ENCODE measurements at places on chromosomes 5 and 9.

- ATAC-seq, result no peak
These were observed 160.3 kb downstream of the TLR4 start for GRCh38 chr9:117864385-117865057.

- no peak for ATAC-seq
These were observed 203.7 kb downstream of the NXNL2 start for GRCh38 chr9:88738709-88739108.

- ATAC-seq, result no peak
These were observed 14.7 kb upstream of the LARP1 start for GRCh38 chr5:154740483-154740882.

DNA sequence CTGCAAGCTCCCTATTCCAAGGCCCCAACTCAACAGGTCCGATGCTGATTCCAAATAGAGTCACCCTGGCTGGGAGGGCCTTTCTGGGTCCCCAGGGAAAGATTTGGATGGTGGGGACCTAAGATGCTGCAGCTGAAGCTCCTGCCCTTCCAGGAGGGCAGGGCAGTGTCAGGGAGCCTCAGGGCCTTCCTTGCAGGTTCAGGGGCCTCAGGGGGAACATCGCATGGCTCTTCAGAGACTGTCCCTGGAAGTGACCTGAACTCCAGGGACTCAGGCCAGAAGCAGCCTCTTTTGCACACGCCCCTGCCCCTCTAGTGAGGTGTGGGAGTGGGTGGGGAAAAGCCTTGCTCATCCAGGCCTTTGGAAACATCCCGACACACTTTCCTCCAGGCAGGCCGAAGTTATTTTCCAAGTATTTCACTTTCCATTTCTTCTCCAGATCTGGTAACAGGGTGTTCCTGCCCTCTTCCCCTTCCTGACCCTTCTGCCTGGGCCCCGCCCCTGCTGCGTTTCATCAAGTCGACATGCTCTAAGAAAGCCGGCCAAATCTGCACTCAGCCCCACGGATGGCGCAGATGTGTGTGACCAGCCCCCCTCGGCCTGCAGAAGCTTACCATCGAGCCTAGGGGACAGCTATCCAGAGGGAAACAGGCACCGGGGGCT lies 159.5 kb downstream of the FGF18 start:
- no peak for ATAC-seq

DNA sequence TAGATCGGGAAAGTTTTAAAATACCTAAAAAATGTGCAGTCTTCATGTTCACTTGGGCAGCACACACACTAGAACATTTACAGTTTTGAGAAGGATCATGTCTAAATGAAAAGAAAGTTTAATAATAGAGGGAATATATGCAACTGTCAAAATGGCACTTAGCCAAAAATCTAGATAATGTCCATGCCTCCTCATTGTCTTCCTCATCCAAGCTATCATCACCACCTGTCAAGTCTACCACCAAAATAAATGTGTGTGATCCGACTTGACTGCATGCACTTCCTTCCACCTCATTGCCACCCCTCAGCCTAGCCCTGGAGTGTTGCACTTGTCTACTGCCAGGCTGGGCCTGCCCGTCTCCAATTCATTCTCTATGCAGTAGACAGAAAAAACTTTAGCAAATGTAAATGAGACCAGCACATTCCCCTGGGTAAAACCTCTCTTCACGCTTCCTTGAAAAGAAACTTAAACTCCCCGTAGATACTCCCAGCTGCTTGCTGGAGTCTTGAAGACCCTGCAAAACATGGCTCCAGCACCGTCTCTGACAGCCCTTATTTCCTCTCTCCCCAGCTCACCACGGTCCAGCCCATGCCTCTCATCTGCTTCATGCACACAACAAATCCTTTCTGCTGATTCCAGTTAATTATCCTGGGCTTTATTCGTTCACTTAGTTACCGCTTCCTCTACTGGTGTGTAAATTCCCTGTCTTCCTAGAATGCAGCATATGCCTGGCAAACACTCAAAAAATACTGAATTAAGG lies 66.9 kb downstream of the FANCC start:
- no peak for ATAC-seq

DNA sequence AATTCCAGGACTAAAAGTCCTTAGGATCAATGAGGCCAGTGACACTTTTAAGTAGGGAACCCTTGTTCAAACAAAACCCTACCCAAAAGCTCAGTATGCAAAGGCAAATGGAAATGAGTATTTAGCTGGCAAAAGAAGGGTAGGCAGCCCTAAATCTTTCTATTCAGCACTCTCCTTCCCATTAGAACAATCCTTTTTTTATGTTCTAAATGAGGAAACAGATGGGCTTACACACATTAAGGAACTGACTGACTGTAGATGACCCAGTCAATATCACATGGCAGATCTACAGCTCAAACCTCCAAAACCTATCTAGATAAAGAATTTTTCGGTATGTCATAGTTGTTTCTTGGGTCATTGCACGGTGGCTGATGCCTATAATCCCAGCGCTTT lies 7.2 kb downstream of the CSNK1A1 start:
- ATAC-seq, result no peak

DNA sequence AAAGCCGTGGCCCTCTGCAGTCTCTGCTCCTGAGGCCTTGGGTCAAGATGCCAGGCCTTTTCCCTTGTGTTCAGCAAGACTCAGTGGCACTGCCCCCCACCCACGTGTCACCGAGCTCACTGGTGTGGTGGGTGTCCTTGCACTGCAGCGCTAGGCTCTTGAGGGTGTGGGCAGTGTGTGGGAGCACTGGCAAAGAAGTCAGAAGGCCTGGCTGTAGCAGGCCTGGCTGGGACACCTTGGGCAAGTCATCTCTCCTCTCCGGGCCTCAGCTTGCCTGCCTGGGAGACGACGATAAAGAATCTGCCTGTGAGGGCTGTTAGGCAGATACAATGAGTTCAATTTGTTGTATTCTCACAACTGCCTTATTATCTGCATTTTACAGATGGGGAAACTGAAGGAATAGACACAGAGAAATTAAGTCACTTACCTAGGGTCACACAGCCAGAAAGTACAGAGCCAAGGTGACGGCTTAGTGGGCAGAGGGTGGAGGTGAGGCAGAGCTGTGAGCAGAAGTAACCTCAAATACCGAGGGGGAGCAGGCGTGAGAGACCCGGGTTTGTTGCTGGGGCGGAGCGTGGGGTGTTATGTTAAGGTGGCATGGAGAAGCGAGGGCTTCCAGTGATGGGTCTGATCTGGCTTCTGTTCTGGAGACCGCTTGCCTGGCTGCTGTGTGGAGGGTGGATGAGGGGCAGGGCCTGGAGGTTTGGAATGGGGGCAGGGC lies 1.4 kb downstream of the TSPAN17 start:
- ATAC-seq, result no peak

GRCh38 chr5:110496276-110496675 lies 230.2 kb downstream of the TMEM232 start:
- no peak for ATAC-seq

GRCh38 chr5:59317023-59317773 lies 576.3 kb downstream of the PDE4D start:
- no peak for ATAC-seq

GRCh38 chr5:2024986-2025721 lies 142.4 kb upstream of the IRX4 start:
- ATAC-seq, result no peak

- no peak for ATAC-seq
These were observed 18.3 kb downstream of the RALGPS1 start for GRCh38 chr9:126932871-126933321.

- no peak for ATAC-seq
These were observed 52.1 kb downstream of the AQP7 start for GRCh38 chr9:33350310-33350709.

GRCh38 chr5:127660047-127660733 lies 11.3 kb downstream of the CTXN3 start:
- no peak for ATAC-seq

DNA sequence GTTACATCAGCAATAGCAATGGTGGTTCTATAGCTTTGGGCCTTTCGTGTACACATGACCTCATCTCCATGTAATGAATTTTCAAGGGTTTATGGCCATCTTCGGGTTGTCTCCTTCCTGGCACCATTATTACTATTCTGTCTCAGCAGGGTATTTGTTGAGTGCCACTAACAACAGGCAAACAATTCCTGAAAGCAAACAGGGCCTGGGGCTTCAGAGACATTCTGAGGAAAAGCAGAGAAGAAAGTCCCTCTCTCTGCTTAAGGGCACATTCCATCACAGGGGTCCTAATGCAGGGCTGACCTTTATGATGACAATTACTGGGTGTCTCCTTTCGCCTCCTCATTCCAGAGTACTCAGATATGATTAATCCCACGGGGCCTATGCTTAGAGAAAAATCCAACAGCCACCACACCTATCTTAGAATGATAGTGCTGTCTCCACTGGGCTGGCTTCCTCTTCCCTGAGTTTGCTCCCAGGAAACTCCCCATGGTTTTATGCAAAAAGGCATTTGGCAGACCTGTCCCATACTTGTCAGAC lies 540.2 kb upstream of the ZNF462 start:
- no peak for ATAC-seq

DNA sequence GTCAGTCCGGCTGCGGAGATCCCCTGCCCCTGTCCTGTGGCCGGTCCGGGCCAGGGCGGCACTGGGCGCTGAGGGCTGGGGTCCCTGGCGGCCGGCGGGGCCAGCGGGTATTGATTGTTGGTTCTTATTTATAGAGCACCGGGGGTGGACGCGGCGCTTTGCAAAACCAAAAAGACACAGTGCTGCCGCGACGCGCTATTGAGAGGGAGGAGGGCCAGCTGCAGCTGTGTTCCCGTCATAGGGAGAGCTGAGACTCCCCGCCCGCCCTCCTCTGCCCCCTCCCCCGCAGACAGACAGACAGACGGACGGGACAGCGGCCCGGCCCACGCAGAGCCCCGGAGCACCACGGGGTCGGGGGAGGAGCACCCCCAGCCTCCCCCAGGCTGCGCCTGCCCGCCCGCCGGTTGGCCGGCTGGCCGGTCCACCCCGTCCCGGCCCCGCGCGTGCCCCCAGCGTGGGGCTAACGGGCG lies 2.5 kb downstream of the LRRC26 start:
- no peak for ATAC-seq

DNA sequence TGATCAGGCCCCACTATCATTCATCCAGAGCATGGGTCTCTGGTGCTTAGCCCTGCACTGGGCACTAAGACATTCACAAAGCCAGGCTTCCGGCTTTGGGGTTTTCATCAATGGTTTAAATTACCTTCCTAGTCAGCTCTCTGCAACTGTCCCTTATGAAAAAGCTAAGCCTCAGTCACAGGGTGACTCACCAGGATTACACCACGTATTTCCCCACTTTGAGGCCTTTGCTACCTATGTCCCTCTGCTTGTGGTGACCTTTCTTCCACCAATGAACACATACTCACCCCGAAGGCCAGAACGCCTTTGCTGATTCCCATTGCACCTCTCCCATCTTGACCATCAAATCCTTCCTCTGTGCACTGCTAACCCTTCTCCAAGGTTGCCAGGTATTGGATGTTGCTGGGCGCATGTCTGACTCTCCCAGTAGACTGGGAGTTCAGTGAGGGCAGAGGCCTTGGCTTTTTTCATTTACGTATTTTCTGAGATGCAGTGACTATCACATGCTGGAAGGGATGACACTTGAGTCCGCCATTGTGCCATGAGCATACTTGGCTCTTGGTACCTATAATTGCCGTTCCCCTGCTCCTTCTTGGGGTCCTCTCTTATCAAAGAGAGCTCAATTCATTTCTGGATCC lies 58.7 kb upstream of the TNFSF8 start:
- peak; percentile 64 for ATAC-seq

- ATAC-seq, result no peak
These were observed 650.3 kb upstream of the CDH10 start for GRCh38 chr5:25295067-25295466.

GRCh38 chr5:36658038-36658756 lies 51.8 kb downstream of the SLC1A3 start:
- no peak for ATAC-seq

DNA sequence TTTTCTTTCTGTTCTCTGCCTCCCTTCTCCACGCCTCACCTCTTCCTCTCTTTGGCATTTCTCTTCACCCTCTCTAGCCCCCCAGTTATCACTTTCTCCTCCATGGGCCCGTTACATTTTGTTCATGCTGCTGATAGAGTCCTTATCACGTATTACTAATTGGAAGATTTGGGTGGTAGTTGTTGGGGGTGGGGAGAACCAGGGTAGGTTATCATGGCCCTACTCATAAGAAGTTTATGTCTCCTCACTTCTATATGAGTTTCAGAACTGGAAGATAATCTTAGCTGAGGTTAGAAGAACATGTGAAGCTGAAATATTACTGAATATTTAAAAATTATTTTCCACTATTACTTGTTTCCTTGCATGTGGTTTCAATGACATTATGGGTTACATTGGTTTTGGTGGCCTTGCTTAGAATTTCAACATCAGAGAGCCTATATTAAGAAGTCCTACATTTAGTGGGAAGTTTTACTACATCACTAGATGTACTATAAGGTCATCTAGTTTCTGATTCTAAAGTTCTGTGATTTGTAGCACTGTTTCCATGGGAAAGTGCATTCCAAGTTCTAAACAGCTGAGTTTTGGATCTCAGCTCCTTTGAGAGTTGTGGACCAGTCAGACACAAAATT lies 36.8 kb downstream of the PIP5K1B start:
- no peak for ATAC-seq

DNA sequence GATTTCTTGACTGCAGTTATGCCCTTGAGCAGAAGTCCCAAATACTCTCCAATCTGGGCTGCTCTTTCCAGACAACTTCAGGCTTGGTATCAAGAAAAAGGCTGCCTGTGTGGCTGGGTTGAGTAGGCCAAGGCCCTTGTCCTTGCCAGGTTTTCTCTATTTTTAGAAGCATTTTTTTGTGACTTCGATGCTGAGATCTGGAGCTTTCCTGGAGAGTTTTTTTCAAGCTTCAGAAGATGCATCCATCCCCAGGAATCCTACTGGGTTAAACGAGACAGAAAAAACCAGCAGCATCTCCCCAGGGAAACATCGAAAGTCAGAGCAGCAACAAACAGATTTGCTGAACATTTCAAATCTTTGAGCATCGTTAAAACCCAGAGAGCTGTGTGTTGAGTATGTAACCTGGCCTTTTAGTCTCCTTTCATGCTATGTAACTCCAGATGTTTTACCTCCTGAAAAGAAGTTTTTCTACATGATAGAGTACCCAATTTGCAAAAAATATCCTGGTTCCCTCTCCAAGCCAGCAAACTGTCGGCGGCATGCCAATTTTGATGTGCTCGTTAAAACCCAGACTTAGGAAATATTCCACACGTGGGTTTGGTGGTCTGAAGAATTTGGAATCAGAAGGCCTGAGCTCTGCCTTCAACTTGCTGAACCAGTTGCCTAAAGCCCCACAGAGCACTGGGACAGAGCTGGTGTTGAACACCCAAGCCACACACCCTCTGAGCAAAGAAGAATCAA lies 98.1 kb upstream of the ALDH1B1 start:
- no peak for ATAC-seq

DNA sequence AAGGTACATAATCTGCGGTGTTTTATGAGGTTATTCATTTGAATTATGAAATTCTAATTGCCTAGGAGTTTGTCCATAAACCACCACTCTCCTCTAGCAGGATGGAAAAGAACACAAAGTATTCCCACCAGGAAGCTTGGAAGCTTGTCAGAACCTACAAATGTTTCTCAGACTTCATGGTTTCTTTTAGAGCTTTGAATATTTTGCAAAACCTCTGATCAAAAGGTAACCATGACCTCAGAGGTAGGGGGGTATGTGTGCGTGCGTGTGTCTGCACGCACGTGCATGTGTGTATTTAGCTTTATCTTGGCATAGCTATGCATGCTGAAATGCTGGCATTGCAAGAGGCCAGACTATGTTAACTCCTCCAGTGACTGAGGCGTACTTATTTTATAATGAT lies 847.0 kb downstream of the TLE1 start:
- no peak for ATAC-seq

Measured in activated CD4-positive, CD25-positive, alpha-beta regulatory T cell treated with anti-CD3 and anti-CD28 coated beads, Interleukin-2, amount 50 U/mL, for 24 hours (primary cell).